ENCODE measurements at places on chromosomes 16 and 17.

- no peak for DNase-seq
These were observed 5.2 kb downstream of the TLCD2 start for GRCh38 chr17:1705004-1705403.

GRCh38 chr17:55582897-55583296, 71.6 kb upstream of the SMIM36 start:
- no peak for DNase-seq

GRCh38 chr16:23434380-23434779, 18.6 kb downstream of the COG7 start:
- DNase-seq: peak; percentile 51

DNA sequence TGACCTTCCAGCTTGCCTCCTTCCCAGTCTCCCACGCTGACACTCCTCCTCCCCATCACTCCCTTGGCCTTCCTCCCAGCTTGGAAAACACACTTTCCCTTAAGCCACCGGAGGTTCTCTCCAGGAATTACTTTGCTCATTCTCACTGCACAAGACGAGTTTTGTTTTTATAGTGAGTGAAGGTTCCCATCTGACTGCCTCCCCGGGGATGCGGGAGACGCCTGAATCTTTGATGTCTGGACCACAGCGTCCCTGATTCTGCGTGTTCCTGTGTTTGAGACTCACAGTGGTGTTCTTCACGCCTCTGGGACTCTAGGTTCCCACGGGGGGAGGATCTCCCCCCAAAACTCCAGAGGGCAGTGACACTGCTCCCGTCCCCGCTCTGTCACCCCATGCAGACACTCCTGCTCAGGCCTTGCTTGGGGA, 2.0 kb downstream of the DNAI2 start:
- DNase-seq: peak; percentile 73
